ENCODE measurements at places on chromosomes 1 and 21.

GRCh38 chr1:31665234-31665878, 20.7 kb upstream of the PEF1 start:
- no peak for DNase-seq

DNA sequence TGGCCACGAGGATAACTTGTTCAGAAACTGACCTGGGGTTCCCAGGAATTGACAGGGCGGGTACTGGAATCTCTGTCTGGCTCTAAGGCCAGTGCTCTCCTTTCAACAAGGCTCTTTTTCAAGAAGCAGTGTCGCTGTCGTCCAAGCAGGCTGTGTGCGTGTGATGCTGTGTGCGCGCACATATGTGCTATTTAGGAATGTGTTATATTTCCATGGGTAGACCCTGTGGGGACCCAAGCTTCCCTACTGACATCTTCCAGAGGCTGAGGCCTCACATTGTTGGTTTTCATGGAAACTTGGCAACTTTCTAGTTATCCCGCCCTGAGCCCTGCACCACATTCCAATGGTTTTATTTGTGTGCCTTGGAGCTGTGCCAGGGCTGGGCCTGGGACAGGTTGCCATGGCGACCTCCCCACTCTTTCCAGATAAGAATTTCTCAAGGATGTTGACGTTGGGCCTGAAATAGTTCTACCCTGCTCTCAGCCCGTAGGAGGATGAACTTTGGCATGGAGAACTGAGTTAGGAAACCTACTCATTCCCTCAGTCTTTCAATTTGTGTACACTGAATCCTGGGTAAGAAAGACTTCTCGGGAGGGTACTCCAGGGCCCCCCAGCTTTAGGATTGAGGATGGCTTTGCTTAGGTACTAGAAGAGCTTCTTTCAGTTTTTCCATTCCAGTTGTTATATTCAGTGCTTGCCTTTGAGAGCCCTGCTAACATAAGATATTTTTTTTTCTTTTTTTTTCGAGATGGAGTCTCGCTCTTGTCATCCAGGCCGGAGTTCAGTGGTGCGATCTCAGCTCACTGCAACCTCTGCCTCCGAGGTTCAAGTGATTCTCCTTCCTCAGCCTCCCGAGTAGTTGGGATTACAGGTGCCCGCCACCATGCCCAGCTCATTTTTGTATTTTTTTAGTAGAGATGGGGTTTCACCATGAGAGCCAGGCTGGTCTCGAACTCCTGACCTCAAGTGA, 38.8 kb upstream of the SRSF10 start:
- peak; percentile 43 for DNase-seq

DNA sequence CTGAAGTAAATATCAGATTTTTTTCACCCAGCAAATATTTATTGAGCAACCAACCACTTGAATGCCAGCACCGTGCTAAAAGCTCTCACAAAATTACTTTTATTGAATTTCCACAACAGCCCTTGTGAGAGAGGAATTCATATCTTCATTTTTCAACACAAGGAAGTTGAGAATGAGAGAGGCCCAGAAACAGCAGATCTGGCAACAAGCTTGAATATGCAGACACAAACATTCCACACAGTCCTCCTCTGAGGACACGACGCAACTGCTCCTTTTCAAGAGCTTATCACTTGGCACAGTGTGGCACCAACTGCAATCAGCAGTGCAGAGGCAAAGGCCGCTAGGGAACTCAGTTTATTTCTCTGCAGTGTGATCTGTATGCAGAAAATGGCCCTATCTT, 32.2 kb upstream of the IFNAR2 start:
- DNase-seq, result no peak

- no peak for DNase-seq
Measured at GRCh38 chr1:21457654-21458053, 17.7 kb downstream of the NBPF3 start.

DNA sequence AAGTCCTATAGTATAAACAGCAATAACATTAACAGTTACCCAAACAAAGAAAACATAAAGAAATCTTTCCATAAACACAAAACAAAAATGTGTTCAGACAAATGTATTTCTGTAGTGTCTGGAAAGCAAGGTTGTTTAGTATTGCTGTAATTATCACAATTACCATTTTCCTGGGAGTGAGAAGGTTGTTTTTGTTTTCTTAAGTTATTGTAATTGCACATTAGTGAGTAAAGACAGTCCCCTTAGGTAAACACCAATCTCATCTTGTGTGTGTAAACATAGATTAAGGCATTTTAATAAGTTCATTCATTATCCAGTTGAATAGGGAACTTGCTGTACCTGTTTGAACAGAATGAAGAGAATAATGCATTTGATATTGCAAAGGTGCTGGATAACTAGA, 356.9 kb upstream of the ADGRL4 start:
- no peak for DNase-seq

GRCh38 chr1:84379138-84379916, 19.0 kb upstream of the DNASE2B start:
- no peak for DNase-seq

DNA sequence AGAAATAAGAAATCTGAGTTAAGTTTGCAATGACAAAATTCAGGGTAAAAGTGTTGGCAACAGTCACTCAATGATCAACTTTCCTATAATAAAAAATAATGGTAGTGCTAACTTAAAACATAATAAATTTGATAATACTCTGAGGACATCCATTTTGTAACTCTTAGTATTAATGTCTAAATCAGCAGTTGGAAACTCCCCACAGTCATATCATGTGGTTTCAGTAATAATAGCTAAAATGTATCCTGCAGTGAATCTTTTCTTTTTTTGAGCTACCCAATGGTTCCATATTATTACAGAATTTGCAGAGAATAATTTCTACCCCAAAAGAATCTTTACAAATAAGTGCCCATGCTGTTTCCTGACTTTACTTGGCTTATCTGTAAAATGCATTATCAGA, 286.7 kb downstream of the PTPRC start:
- DNase-seq, result no peak

DNA sequence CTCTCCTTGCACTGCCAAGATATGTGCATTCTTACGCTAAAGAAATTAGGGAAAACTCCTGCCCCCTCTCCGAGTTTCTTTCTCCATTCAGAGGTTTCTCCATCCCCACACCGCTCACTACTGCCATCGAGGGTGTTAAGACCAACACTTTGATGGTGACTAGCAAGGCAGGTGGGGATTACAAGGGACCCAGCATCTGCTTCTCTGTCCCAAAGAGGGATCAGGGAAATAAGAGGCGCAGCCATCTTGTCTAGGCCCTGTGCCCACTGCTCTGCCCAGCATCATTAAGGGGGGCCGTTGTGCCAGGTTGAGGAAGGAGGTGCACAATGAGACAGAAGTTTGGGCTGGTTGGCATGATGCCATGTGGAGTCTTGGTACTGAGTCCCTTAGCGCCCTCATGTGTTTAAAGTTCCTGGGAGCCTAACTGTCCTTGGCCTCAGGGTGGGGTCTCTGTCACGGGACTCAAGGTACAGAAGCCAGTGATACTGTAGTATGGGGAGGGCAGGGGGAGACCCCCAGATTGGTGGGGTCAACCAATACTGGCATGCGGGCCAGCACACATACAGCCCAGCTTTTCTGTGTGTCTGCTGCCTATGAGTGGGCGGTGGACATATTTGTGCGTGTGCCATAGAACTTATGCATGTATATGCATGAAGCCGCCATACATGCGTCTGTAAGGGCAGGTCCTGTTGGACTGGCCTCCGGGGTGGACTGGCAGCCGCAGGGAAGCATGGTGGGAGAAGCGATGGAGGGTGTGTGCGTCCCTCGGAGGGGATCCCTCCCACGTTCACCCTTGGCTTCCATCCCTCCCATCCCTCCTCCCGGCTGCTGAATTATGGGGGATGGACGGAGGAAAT, 5.5 kb downstream of the EFNA3 start:
- DNase-seq, result no peak

DNA sequence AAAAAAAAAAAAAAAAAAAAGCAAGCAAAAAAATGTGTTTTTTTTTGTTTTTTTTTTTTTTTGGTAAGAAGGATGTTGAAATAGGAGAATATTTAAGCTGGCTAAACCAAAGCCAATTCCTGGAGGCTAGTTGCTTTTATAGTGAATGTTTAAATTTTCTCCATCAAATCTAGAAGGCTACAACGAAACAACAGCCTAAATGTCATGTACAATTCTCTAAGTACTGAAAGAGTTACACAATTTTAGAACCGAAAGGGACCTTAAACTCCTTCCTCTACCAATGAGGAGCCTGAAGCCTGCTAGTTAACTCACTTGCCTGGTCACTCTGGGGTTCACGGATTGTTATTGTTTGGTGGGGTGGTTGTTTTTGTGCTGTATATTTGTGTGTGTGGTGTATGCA, 3.5 kb downstream of the WLS start:
- DNase-seq, result no peak

- no peak for DNase-seq
Measured at GRCh38 chr1:203544978-203545816, 51.2 kb downstream of the OPTC start.

GRCh38 chr1:51981555-51981954, 8.9 kb downstream of the RAB3B start:
- no peak for DNase-seq

DNA sequence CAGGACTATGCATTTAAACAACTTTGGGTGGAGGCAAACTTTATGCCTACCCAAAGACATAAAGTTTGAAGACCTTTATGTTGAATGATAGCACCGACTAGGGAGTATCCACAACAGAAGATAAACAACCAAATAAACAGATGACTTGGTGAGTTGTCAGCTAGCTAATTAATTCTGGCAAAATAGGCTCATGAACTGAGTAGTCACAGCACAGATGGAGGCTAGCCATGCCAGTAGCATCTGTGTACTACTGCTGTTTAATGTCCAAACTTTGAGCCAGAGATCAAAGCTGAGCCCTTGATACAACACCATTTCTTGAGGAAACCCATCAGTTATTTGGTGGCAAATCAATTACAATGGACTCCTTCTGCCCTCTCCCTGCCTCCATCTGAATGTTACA, 40.3 kb upstream of the CCDC190 start:
- no peak for DNase-seq

DNA sequence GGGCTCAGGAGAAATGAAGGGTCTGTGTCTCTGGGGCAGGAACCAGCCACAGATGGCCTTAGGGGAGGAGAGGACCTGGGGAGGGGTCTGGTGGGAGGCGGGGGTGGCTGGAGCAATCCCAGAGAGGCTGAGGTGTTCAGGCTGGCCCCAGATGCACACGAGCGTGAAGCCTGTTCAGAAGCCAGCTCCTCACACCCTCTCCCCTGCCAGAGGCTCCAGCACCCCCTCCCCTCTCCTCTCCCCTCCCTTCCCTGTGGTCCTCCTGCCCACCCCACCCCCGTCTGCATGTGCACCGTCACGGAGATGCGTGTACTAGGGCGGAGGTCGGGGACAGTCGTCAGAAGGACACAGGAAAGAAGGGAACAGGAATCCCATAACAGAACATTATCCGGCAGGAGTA, 115.0 kb upstream of the COL6A1 start:
- DNase-seq, result no peak

GRCh38 chr1:182149411-182149965, 88.0 kb upstream of the ZNF648 start:
- no peak for DNase-seq

GRCh38 chr1:29532751-29533150, 296.4 kb downstream of the PTPRU start:
- no peak for DNase-seq

Data from progenitor cell of endocrine pancreas (in vitro differentiated cells).